Gastroesophageal sphincter (tissue), 4 donors: ENCODE measurements at places on chromosomes 4 and X. TPM values are rescaled to one million over a fixed set of nuclear protein-coding genes. Genes with fewer than 3 reads are reported as not detected.
A peak's percentile ranks its signal among the peaks of the same experiment; 100 is the strongest.

DNA sequence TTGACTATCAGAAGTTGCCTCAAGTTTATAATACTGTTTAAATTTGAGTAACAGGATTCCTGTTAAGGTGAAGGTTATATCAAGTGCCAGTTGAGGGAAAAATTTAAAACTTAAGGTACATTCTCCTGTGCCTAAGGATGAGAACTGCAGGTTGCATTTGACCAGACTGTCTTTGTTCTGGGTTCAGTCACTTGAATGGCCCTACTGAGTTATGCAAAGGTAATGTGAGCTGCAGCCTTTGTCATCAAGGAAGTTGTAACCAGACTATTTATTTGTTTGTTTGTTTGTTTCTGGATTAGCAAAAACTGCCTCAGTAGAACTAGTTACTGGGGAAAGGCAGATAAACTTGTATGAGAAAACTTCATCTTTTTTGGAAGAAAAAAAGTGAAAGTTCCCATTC lies 131.9 kb downstream of the ATOH1 start:
- ATAC-seq, result no peak

GRCh38 chr4:165302658-165303057 lies 24.8 kb upstream of the MSMO1 start:
- ATAC-seq, result no peak

GRCh38 chr4:73704314-73705055 lies 35.9 kb upstream of the CXCL8 start:
- ATAC-seq, result peak; percentile 93

- no peak for ATAC-seq
Observed at GRCh38 chr4:6340446-6341015, 70.9 kb downstream of the WFS1 start.

- peak; percentile 90 for ATAC-seq
Observed at GRCh38 chr4:182917182-182918043, at the start of gene DCTD. Gene DCTD (minus strand): TSS chr4:182917386. CDS start chr4:182915568, 1,818 bp downstream.

DNA sequence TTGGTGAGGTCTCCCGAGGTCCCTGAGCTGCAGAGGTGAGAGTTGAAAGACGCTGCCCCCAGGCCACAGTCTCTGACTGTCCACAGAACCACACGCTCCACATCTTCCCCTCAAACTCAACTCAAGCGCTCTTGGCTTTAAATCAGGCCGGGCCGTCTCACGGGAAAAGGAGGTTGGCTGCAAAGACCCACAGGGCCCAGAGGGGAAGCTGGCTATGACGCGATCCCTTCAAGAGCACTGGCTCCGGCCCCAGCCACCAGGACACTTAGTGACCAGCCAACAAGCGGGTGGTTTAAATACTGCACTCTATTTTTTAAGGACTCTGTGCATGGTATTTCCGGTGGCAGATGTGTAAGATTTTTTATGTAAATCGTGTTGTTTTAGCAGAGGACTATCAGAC lies 19.9 kb downstream of the LRPAP1 start:
- no peak for ATAC-seq

GRCh38 chrX:71993371-71993770 lies 82.7 kb downstream of the NHSL2 start:
- ATAC-seq, result no peak

DNA sequence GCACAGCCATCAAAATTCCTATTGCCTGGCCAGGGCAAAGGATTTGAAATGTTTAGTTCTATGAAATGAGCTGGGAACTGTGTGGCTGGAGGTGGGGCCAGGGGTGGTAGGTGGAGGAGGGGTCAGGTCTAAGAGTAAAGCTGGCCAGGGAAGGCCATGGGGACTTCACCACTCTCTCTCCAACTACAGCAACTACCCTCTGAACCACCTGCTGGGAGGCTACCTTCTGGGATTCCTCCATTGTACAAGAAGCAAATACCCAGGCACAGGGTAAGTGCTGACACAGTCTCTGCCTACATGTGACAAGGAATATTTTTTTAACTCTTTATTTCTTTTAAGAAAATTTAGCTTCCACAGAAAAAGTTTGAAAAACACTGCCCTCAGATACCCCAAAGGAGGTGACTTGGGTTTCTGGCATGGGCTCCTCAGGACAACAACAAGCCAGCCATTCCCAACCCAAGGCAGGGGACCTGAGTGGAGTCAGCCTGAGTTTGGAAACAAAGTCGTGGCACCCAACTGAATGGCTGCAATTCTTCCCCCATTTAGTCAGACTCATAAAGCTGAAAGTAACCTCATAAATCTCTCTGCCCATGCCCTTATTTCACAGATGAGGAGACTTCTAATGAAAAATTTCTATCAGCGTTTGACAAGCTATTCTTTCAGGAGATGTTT lies 593.8 kb upstream of the DIPK2B start:
- ATAC-seq, result no peak

DNA sequence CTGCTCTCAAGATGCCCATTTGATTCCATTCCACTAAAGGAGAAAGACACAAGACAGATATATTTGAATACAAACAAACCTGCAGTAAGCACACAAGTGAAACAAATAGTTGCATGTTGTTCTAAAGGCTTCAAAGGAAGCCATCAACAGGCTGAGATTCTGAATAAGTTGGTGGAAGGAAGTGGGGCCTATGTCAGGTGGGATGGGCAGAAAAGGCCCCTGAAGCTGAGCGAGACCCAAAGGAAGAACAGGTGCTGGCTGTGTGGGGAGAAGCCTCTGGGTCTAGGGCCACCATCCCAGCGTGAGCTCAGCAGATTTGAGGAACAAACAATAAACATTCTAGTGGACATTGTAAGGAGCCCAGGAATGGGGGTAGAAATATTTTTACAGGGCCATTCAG lies 82.4 kb upstream of the PLAC8 start:
- no peak for ATAC-seq

DNA sequence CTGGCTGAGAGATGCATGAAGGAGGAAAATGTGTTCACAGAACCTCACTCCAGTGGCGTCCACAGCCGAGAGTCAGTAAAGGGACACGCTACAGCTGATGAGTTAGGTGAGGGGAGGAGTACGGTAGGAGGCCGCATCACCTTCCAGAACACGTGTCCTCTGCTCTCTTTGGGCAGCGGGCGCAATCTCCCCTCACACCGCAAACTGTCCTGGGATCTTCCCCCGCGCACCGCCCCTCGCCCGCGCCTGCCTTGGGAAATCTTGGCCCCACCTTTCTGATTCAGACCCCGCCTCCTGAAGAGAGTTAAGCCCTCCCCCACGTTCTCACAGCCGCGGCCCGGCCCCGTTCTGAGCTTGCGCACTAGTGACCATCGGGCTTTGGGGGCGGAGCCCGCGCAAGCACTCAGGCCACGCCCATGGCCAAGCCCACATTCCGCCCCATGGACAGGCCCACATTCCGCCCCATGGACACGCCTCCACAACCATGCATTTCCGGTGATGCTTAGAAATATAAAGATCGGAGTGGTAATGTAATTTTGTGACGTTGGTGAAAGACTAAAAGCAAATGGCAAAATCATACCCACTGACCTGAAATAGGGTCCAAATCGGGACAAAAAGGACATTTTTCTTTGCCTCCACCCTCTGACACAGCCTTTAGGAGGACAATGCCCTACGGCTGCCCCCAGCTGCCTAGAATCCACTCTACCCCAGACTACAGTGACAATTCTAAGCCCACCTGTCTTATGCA lies 13.3 kb downstream of the SMIM10 start:
- ATAC-seq, result peak; percentile 97

GRCh38 chr4:59956366-59956765 lies 1243.8 kb upstream of the ADGRL3 start:
- ATAC-seq, result no peak

GRCh38 chrX:108132876-108133275 lies 41.3 kb downstream of the ATG4A start:
- ATAC-seq, result no peak

The MMRN1 gene
- total RNA-seq, result 22.5 TPM

The RNF212 gene
- 3.2 TPM for total RNA-seq

The GPR143 gene
- not detected for total RNA-seq
